Suppressor macrophage treated with lipopolysaccharide for 4 hours (primary cell): ENCODE measurements at places on chromosomes 13 and 19.

GRCh38 chr13:36480726-36481427 is 48.6 kb downstream of the CCNA1 start:
- no peak for DNase-seq

- DNase-seq, result peak; percentile 98
Observed at GRCh38 chr19:18478545-18479311, 40.8 kb upstream of the ISYNA1 start.

- DNase-seq, result no peak
Observed at GRCh38 chr13:113723410-113724015, 35.5 kb upstream of the TMEM255B start.

DNA sequence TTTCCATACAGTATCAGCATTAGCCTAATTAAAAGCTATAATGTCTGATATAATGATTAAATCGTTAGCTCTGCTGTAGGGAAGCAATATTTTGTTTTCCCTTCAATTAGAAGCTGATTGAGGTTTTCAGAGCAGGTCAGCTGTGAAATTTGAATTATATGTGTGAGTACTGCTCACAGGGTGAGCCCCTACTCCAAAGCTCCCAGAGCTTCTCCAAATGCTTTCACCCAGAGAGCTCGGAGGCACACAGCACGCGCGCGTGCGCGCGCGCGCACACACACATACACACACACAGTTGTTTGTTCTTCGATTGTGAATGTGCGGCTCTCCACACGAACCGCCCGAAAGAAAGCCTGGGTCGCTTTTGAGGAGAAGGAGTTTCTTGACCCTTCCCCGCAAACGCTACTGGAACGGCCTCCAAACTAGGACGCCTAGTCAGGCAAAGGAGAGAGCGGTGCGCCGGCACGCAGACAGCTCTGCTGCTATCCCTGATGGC is 4.8 kb upstream of the SOX1 start:
- DNase-seq, result no peak

- no peak for DNase-seq
Observed at GRCh38 chr19:5112175-5112574, 143.3 kb downstream of the KDM4B start.

DNA sequence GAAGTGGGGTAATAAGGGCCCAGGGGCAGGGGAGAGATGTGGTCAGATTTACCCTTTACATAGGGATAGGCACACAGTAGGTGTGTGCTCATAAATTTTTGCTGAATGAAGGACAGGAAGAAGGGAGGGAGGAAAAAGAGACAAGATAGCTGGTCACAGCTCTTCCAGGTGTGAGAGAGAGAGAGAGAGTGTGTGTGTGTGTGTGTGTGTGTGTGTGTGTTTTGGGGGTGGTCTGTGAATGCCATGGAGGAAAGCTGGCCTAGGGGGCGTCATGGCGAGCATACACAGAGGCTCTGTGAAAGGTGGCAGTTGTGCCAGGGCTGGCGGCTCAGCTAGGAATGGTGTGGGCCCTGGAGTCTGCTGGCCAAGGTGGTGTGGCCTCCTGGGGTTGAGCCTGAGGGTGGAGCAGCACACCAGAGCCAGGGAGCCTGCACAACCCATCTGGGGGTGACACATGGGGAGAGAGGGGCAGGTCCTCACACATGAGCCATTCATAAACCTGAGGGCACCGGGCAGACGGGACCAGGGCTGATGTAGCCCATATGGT is 6.0 kb upstream of the PRX start:
- no peak for DNase-seq

GRCh38 chr13:79481685-79482052 is 714 bp downstream of the NDFIP2 start:
- DNase-seq, result no peak
